ENCODE measurements at places on chromosomes 6 and 20.

GRCh38 chr6:122207794-122208193 lies 191.7 kb upstream of the HSF2 start:
- no peak for DNase-seq

GRCh38 chr6:106630366-106630765 lies 988 bp downstream of the QRSL1 start:
- no peak for DNase-seq

DNA sequence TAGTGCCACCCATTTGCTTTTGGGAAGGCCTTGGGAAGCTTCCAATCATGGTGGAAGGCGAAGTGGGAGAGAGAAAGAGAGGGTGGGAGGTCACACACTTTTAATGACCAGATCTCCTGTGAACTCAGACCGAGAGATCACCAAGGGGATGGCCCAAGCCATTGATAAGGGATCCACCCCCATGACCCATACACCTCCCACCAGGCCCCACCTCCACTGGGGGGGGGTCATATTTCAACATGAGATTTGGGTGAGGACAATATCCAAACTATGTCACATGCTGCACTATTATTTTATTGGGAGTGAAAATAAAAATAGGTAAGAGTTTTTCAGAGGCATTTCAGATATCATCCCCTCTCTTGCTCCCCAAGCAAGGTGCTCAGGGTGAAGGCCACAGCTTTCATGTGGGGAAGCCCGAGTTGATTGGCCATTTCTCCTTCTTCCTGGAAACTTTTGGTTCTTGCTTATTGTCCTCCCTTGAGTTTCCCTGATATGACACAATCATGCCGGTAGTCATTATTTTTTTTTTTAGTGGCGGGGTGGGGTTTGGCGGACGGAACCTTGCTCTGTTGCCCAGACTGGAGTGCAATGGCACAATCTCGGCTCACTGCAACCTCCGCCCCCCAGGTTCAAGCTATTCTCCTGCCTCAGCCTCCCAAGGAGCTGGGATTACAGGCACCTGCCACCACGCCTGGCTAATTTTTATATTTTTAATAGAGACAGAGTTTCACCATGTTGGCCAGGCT lies 15.2 kb downstream of the GMPR start:
- no peak for DNase-seq

DNA sequence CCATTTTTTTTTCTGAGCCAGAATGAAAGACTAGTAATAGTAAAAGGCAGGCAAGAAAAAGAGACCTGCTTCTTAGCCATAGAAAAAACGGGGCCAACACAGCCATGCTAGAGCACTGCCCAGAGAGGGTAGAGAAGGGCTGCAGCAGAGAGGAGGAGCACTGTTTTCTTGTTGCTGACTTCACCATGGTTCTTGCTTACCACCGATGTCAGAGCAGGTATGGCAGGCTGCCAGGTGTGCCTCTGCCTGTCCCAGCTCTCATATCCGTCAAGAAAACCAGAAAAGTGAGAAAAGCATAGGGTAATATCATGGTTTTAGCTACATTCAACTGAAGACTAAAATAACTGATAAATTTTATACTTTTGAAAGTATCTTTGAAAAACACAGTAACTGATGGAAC lies 60.7 kb downstream of the DTNBP1 start:
- peak; percentile 57 for DNase-seq

DNA sequence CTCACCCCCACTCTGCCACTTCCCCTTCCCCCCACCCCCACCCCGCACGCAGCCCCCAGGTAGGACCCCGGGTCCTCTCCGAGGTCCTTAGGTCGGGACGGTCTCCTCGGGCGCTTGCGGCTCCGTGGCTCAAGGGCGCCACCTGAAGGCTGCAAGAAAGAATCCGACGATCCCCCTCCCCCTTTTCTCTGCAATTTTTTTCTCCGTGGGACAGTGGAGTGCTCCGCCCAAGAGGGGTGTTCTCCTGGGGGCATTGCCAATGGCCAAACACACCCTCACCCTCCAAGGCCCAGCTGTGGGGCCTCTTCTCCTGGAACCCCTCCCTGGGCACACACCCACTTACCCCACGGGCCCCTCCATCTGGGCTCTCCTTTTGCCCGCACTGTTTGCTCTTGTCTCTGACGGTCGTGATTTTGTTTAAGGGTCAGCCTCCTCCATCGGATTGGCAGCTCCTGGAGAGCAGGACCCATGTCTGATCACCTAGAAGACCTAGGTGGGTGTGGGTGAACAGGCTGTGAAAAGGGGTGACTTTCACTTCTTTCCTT lies 1.1 kb upstream of the TMEM74B start:
- DNase-seq: peak; percentile 73

DNA sequence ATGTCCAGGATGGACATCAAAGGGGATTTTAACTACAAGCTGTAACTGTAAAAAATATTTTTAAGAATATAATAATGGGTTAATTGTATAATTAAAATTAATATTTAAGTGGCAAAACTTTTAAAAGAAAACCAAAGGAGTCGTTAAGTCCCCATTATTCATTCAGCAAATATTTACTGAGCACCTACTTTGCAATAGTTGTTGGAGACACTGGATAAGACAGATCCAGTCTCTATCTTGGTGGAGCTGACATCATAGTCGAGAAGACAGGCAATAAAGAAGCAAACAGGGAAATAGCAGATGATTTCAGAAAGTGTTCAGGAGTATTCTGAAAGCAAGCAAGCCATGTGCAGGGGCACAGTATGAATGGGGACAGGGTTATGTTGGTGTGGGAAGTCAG lies 137.0 kb downstream of the CEBPB start:
- DNase-seq: no peak

DNA sequence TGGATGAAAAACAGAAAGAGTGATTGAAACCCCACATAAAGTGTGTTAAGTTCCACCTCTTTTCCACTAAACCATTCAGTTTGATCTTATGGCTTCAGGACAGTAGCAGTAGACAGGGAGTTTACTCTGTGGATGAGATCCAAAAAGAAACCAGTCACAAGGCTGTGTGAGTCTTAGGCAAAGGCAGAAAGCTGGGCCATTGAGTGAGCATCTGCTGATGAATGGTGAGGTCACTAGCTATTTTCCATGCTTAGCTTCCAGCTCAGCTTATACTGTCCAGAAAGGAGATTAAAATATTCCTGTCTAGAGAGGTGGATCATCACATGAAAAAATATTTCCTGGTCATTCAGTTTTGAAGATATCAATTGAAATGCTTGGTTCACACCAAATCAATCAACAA lies 1643.9 kb downstream of the HACE1 start:
- DNase-seq: no peak

- no peak for DNase-seq
Observed at GRCh38 chr20:61957961-61958715, 107.5 kb downstream of the TAF4 start.

DNA sequence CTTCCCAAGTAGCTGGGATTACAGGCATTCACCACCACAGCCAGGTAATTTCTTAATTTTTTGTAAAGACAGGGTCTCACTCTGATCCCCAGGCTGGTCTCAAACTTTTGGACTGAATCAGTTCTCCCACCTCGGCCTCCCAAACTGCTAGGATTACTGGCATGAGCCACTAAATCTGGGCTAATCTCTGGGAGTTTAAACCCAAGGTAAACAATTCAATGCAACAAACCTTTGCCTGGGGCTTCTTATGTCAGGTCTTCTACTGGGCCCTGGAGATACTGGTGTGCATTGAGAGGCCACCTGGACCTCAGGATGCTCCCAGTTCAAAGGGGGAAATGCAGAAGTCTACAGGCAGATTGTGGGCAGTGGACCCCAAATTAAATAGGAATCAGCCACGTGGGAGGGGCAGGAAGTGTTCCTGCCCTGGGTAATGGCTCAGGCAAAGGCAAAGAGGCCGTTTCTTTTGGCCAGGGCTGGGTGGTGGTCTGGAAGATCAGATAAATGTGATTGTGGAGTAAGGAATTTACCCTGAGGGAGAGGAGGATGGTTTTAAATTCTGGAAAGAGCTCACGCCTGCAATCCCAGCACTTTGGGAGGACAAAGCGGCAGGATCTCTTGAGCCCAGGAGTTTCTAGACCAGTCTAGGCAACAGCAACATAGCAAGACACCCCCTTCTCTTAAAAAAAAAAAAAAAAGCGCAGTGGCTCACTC lies 1.3 kb upstream of the MYBL2 start:
- DNase-seq: no peak

GRCh38 chr6:167090171-167090570 lies 32.7 kb upstream of the CCR6 start:
- DNase-seq: no peak

DNA sequence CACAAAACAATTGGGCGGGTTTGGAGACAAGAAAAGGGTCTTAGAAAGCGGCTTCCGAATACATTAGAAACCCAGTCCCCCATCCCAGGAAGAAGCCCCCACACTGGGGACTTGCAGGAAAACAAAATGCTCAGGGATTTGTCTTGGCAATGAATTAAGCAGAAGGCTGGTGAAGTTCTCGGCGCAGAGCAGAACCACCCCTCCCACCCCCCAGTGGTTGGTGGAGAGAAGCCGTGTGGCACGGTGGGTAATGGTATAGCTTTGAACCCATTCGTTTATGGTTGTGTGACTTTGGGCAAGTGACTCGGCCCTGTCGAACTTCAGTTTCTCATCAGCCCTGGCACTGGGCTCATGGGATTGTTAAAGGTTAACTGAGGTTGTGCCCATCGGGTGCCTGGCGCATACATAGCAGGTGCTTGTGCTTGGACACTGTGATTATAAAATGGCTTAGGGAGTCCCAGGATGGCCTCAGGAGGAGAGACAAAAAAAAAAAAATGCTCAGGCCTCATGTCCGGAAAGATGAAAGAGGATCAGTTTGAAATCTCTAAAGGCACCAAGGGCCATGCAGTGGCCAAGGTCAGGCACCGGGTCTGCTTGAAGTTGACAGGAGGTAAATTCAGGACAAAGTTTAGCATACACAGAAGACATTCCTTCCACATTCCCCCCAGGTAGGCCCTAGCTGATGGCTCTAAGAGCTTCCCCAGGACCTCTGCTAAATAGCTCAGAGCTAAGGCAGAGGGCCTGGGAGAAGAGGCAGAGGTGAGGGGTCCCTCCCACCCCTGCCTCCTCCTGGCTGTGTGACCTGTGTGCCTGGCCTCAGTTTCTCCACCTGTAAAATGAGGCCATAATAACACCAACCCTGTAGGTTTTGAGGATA lies 120.1 kb upstream of the PTPN1 start:
- no peak for DNase-seq

DNA sequence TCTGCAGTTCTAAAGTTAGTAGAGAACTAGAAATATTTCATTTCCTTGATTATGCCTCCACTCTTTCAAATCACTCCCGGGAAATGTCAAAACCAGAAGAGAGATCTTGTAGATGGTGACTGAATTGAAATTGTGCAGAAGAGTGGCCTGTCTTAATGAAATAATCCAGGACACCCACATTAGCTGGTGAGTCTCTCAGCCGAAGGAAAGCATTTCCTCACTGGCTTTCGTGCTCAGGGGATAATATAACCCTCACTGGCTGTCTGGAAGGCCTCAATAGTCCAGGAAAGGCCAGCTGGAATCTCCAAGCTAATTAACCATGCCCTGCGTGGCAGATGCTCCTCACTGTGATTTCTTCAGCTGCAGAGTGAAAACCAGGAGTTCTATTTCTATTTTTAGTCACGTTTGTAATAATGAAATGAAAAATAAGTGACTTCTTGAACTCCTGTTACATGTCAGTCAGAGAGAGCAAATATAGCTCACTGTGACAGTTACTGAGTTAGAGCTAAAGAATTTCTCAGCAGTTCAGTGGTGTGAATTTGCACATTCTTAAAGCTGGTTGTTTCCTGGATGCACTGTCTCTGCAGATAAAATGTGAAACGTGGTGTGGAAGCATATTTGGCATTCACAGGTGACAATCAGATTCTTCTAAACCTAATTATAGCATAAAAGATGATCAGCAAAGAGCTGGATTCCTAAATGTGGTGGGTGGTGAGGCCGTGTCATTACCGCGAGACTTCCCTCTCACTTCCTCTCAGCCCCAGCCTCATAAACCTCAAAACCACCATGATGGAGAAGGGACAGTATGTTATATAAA lies 211.7 kb downstream of the LMBRD1 start:
- peak; percentile 83 for DNase-seq

DNA sequence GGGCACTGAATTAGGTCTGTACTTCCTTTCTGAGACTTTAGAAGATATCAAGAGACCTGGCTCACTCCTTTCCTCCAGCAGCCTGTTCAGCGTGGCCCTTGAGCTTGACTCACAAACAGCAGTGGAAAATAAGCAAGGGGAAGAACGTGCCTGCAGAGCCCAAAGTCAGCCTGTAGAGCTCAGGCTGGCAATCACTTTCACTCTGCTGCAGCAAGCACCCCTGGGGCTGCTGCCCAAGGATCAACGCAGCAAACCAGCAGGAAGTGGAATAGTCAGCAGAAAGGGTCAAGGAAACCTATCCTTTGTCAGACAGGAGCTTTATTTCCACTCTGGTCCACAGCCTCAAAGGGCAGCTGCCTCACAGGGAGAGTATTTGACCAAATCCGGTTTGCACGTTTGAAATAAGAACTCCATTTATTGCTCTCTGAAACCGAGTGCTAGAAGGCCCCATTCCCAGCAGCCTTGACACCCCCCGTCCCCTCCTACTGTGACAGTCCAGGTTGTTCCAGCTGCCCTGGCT lies 77.4 kb downstream of the PRDM1 start:
- no peak for DNase-seq

DNA sequence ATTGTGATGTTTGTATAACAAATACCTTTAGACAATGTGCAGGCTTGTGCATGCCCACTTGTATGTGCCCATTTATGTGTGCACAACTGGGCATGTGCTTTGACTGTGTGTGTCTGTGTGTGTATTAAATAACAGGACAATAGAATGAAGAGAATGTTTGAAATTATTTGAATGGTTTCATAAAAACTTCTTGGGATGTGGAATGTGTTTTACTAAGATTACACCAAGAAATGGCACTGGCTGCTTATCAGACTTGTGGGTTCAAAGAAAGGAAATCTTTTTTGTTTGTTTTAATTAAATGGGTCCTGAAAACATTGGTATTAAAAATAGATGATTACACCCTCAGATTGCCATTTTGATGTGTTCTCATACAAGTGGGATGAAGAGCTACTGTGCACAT lies 191.6 kb upstream of the CCN2 start:
- DNase-seq: no peak
